ENCODE measurements at places on chromosomes 13 and 19. TPM values are rescaled to one million over a fixed set of nuclear protein-coding genes. Genes with fewer than 3 reads are reported as not detected.
A peak's percentile ranks its signal among the peaks of the same experiment; 100 is the strongest.

- no peak for DNase-seq
Observed at GRCh38 chr13:60976367-60976766, 439.3 kb downstream of the PCDH20 start.

GRCh38 chr13:18212873-18213272 is 968.8 kb downstream of the TUBA3C start:
- DNase-seq: peak; percentile 81

DNA sequence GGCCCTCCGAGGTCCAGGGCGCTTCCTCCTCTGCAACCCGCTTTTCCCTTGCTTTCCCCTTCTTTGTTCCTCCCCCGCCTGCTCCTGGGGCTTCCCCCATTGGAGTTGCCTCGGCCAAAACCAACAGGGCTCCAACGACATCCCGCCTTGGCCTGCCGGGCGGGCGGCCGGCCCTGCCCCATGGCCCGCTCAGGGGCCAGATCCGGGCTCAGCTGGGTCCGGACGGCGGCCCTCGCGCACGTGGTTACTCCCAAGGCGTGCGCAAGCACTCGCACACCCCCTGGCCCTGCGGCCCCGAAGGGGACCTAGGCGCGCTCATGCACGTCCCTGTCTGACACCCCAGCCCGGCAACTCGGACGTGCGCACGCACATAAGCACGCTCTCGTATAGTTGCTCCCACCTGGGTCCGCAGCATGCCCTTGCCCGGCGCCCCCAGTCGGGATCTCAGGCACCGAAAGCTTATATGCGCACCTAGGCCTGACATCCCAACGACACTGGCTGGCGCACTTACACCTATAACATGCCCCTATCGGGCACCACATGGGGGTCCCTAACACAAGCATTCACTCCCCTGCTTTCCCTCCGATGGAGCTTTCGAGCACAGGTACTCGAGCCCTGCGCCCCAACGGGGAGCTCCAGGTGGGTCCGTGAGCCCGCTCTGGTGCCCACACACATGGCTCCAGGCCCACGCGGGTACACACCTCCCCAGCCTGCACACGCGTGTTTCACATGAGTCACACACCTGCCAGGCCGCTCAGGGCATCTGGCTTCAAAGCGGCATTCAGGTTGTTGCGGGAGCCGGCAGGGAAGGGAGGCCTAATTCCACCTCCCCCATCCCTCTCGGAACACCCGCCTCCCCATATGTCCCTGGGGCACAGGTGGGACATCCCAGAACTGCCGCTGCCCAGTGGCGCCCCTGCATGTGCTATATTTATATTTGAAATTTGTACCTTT is 15.0 kb downstream of the NFIX start:
- DNase-seq: peak; percentile 42

- peak; percentile 47 for DNase-seq
Observed at GRCh38 chr13:49220036-49220855, at the start of gene MLNR. MLNR (plus strand) TSS chr13:49220338; CDS start chr13:49220338, 0 bp downstream.

GRCh38 chr19:54477650-54478049 is 4.6 kb upstream of the CDC42EP5 start:
- no peak for DNase-seq

DNA sequence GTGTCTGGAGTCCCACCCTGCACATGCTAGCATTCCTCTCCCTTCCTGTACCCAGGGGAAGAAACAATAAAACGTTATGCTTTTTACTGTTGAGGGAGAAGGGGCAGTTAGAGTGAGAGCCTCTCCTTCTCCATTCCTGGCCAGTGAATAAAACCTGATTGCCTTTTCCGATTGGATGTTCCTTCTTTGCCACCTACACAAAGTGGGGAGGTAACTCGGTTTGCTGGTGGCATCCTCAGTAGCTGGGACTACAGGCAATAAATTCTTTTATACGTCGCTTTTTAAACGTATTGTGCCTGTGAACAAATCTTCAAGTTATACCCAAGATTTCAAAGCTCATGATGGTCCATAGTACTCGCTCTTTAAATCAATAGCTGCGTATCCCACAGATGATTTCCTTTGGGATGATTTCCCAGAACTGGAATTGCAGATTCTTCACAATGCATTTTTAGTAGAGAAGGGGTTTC is 660 bp upstream of the MVB12A start:
- DNase-seq: no peak

KLK4 gene
- total RNA-seq: not detected
